ENCODE measurements at places on chromosomes 3 and 15.

DNA sequence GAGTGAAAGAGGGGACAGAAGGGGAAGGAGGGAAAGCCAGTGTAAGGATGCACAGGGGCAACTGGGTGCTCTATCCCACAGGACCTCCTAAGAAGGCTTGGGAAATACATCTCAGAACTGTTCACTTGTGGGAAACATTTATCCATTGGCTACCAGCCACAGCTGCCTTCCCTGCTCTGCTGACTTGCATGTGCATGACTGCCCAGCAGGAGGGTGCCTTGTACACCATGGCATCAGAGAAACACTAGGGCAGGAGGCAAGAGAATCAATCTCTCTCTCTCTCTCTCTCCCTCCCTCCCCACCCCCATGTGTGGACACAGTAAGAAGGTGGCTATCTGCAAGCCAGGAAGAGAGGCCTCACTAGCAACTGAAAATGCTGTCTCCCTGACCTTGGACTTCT, 62.9 kb upstream of the ZBTB38 start:
- DNase-seq, result no peak

- DNase-seq, result no peak
Measured at GRCh38 chr3:184395320-184395660, 15.4 kb downstream of the CHRD start.

DNA sequence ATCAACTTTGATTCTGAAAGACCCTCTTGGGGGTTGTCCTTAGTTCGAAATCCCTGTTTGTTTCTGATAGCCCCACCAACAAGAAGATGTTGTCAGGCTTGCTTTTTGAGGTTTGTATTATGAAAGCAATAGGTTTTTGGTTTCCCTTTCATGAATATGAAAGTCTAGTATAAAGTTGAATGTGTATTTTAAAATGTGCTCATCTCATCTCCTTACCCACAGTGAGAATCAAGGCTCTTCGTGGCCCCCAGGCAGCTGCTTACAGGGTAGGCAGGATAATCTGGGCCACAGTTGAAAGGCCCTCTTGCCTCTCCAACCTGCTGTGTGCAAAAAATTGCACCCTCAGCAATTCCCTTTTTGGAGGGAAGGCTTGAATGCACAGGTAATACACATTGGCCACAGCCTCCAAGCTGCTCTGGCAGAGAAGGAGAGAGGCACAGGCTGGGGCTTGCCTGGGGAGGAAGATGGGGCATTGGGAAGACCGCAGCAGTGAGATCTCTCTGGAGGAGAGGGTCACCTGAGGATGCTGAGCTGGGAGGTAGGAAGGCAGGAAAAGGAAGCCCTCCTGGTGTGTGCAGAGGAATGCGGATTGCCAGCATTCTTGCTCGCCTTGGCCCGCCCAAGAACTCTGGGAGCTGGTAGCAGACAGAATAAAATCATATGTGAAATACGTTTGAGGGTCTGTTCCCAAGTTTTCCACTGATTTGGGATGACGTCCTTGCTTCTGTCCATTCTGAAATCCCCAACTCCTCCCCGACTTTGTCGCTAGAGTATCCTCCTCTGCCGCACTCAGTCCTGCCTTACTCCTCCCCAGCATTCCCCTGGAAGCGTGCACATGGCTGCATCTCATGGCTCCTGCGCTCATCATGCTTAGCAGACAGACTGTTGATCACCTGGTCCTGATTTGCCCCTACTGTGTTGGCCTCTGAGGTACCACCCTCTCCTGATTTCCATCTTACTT, 196.4 kb downstream of the RPLP1 start:
- no peak for DNase-seq

DNA sequence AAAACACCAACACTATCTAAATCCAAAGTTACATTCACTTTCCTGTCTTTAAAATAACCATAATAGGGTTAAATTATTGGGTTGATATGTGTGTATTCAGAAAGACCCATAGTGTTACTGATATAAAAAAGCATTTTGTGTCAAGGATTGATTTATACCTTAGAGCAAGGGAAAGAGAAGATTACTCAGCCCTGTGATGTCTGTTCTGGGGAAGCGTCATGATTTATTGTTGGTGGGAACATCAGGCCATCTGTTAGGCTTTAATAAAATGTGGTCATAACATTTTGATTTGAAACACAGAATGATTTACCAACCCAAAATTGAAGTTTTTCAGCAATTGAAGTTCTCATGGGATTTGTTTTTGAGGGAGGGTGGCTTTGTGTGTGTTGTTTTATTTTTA, 33.2 kb downstream of the SIDT1 start:
- DNase-seq, result no peak

DNA sequence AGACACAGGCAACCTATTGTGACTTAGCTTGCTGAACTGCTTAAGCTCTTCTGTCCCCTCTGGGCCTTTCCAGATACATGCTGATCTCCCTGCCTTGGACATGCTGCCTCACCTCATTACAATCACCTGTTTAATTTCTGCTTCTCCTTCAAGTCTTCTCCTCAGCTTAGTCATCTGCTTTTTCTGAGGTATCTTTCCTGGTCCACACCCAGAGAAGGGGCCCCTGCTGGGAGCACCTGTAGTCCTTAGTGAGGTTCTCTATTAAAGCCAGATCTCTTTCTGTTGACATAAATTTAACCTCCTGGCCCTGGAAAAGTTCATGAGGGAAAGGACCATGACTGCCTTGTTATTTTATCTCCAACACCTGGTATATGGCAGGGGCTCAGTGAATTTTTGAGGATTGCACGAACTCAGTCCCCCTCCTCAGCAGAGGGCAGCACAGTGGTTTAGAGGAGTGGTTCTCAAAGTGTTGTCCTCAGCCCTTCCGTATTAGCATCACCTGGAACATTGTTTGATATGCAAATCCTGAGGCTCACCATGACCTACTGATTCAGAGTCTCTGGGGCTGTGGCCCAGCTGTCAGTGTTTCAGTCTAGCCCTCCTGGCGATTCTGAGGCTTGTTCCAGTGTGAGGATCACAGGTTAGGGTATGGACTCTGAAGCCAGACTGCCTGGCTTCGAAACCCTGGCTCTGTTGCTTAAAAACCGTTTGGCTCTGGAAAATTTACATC, 12.7 kb downstream of the COL6A6 start:
- DNase-seq, result no peak

GRCh38 chr15:31214864-31215489, 111.7 kb upstream of the KLF13 start:
- DNase-seq, result no peak

GRCh38 chr3:128794067-128794768, 68.2 kb downstream of the RAB7A start:
- no peak for DNase-seq

- no peak for DNase-seq
Measured at GRCh38 chr15:84810073-84810840, 6.9 kb upstream of the ALPK3 start.

- no peak for DNase-seq
Measured at GRCh38 chr3:49495023-49495422, 25.0 kb downstream of the DAG1 start.

GRCh38 chr3:54134713-54135112, 12.4 kb downstream of the CACNA2D3 start:
- DNase-seq, result no peak

- DNase-seq, result no peak
Measured at GRCh38 chr3:117366574-117366973, 657.0 kb downstream of the TUSC7 start.

DNA sequence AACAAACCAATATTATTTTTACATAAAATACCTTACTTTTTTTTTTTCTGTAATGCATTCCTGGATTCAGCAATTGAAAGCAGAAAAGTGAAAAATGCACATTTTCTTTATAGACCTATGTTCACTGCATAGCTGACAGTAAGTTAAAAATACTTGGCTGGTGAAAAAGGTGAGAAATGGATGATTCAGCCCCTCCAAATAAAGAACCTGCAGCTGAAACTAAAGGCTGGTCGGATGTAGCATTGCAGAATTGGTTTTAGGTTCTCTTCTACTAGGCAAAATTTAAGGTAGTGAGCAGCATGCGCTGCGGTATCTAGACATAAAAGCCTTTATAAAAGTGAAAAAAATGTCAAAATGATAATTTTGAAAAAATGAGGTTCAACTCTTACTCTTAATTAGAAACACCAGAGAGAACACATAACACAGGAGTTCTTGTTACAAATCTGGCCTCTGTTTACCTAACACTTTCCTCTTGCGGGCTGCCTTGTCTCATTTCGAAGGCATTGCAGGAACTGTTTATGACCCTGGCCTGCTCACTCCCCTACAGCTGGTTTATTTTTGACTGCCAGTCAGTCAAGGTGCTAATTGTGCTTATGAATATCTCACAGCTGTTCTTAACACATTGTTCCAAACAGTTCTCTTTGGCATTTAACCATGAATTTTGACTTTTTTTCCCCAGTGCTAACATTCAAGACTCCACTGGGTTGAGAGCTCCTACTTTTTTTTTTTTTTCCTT, 455.4 kb upstream of the TBL1XR1 start:
- DNase-seq, result no peak

GRCh38 chr3:107045791-107046190, 331.4 kb upstream of the CCDC54 start:
- DNase-seq, result no peak

DNA sequence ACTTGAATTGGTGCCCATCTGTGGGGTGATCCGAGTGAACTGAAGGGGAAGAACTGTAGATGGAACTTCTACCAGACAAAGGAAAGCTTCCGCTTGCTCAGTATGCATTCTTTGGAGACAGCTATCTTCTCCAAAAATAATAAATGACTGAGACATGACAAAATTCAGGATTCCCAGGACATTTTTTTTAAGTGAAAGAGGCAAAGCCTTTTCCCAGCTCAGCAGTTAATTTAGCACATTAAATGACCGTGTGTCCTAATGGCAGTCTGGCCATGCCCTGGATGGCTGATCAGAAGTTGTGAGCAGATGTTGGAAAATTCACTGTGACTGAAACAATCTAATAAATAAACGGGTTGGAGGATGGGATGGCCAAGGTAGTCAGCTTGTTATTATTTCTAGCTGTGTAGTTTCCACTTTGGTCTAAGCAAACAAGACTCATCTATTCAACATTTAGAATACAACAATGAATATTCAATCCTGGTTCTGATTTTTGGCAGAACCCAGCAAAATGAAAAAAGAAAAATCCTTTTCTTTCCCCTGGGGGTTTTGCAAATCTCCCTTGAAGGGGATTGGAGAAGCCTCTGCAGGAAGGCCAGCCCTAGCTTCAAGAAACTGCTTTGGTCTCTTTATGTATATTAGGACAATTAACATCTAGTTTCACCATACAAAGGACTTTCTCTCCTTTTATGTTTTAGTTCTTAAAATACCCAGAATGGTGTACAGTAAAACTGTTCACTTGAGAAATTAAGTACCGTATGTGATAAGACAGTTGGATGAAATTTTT, 540.9 kb upstream of the MDFIC2 start:
- DNase-seq, result no peak

GRCh38 chr3:175246766-175247165, 387.6 kb downstream of the NAALADL2 start:
- no peak for DNase-seq

DNA sequence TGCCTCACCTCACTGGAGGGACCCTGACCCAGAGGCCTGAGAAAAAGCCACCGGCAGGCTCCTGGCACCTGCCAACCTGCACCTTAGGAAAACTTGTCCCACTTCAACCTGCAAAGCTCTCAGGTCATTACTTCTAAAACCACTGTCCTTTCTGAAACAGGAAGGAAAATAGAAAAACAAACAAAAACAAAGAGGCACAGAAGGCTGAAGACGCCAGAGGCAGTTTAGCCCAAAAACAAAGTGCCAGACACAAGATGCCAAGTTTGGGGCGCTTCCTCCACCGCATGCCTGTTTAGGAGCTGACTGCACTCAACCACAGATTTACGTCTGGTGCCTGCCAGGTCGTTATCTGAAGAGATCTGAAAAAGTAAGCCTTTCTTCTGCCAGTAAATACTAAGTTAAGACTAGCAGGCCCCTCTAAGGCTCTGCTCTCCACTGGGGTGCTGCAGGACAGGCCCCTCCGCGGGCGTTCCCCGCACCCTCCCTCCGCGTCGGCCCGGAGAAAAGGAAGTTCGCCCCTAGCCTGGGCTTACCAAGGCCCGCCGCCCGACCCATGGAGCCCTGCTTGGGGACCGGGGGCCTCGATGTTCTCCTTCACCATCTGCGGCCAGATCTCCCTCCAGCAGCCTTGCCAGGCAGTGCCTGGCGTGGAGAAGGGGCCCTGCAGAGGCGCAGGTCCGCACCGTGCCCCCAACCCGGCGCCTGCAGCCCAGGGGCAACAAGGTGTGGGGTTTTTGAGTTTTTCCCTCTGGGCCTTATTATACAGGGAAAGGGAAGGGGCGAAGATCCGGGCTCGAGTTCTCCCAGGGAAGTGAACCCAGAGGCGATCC, 1.3 kb downstream of the GOLGA8A start:
- DNase-seq, result no peak

GRCh38 chr3:17546500-17547255, 195.8 kb downstream of the TBC1D5 start:
- DNase-seq, result no peak

DNA sequence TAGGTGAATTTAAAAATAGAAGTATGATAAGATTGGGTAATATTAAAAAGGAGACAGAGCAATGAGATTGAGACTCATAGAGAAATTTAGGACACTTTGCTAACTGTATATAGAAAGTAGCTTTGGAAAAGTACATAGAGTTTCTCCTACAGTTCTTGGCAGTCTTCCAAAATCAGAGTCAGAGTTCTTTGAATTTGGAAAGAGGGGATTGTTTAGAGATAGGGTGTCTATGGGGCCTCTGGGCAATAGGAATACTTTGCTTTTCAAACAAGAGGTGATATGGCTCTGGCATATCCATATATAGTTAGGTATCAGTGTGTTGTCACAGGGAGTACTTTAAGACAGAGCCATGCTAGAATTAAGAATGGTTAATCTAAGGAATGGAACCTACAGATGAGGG, 477.1 kb upstream of the KCNMB2 start:
- DNase-seq, result no peak

GRCh38 chr15:31283043-31283442, 43.6 kb upstream of the KLF13 start:
- no peak for DNase-seq

GRCh38 chr3:146581951-146582467, 23.1 kb downstream of the PLSCR5 start:
- no peak for DNase-seq

GRCh38 chr3:151933234-151933853, 59.9 kb downstream of the SUCNR1 start:
- DNase-seq, result no peak

DNA sequence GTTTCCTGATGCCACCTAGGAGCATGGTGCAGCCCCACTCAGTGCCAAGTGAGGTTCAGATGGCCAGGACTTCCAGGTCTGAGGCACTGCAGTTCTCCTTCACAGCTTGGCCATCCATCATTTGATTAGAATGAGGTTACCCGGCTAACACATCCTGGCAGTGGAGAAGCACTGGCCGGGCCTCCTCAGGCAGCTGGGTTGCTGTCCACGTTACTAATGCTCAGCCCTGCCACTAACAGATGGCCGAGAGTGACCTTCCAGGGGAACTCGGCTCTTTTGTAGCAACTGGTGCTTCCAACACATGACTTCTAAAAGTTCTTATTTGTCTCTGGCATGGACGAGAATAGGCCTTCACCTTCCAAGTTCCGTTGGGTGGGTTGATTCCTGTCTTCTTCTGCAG, 204.6 kb upstream of the CFAP20DC start:
- DNase-seq, result no peak

DNA sequence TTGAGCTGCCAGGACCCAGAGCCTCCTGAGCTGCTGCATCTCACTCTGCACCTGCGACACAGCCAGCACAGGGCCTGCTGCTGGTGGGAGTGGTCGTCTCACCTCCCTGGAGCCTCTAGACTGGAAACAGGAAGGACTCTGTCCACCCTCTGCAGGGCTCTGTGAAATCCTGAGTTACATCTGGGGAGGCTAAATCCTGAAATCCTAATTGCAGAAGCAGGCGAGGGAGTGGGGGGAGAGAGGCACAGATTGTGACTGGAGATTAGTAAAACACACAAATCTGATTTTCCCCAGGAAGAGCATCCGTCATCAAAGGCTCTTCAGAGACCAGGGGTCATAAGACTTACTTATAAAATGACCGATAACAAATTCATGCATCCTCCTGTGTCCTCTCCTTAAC, 31.6 kb upstream of the GABRG3 start:
- DNase-seq, result no peak

Data from stimulated activated CD4-positive, alpha-beta T cell treated with anti-CD3 and anti-CD28 coated beads, Interleukin-12 subunit alpha, Interleukin-12 subunit beta, amount 100 ng/mL, for 48 hours (primary cell).